ENCODE measurements at places on chromosomes 12 and 14.
A peak's percentile ranks its signal among the peaks of the same experiment; 100 is the strongest.

GRCh38 chr12:13342971-13343370, 146.4 kb downstream of the EMP1 start:
- DNase-seq = no peak

GRCh38 chr14:94011795-94012194, 14.3 kb upstream of the OTUB2 start:
- peak; percentile 44 for DNase-seq

DNA sequence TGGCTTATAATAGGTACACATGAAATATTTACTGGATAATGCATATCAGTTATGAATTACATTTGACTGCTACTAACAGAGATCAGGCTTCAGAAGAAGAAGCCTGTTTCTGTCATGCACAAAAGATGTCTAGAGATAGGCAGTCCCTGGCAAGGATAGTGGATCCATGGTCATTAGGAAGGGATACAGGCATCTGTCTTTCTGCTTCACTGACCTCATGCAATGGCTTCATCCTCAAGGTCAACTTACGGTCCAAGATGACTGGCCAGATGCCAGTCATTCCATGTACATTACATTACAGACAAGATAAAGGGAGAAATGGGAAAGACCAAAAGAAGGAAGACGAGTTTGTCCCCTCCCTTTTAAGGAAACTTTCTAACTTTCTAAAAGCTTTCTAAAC, 94.0 kb downstream of the NUAK1 start:
- DNase-seq = no peak

DNA sequence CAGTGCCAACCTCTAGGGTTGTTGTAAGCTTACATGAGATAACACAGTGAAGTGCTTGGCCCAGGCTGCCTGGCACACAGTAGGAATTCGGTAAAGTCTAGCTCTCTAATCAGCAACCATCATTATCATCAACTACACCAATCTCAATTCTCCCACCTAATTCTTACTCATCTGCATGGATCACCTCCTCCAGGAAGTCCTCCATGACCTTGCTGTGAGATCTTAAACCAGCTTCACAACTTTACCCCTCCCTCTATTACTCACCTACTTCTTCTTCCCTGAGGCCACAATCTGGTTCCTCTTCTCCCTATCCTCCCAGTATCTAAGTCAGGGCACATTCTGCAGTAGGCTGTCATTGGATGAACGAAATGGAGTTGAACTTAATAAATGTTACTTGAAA, 67.3 kb downstream of the GSC start:
- no peak for DNase-seq

DNA sequence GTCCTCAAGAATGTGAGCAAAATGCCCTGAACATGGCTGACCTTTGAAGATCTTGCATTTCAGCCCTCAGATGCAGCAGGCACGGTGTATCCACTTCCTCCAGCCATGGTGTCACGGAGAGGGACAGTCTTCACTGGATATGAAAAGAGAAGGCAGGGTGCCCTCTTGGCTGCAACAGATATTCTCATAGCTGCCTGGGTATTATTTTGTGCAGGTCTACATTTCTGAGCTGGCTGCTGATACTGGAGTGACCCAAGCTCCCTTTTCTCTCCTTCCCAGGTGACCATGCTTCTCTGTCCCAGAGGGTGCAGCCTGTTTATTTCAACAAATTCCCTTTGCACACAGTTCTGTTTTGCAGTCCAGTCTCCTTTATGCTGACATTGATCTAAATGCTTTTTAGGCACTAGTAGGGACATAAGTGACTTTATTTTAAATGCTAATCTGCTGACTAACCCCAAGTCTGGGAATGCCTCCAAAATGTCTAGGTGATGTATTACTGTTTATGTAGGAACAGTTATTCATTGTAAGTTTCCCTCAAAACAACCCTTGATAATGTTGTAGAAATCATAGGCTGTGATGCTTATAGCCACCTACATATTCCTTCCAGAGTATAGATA, 17.4 kb upstream of the PYGL start:
- no peak for DNase-seq

DNA sequence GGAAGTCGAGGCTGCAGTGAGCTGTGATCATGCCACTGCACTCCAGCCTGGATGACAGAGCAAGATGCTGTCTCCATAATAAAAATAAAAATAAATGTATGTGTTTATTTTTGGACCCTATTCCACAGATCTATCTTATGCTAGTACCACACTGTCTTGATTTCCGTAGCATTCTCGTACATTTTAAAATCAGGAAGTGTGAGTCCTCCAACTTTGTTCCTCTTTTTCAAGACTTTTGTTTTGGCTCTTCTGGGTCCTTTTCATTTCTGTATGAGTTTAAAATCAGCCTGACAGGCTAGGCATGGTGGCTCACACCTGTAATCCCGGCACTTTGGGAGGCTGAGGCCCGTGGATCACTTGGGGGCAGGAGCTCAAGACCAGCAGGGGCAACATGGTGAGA, 25.8 kb downstream of the DAO start:
- no peak for DNase-seq

DNA sequence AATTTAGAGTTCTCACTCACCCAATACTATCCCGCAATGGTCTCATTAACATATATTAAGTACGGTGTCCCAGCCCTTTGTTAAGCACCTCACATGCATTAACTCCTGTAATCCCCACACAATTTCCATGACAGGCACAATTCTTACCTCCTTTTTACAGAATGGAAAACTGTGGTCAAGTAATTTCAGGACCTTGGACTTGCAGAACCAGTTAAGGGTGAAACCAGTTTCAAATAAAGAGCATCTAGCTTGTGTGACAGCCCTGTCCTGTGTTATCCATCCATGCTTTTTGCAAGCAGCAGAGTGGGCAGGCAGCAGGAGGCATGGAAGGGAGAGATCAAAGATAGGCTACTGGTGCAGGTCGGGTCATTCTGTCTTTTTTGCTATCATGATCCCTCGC, 470.8 kb downstream of the NELL2 start:
- no peak for DNase-seq
